Right lung (tissue), 10 donors: ENCODE measurements at places on chromosomes 7 and 10. TPM values are rescaled to one million over a fixed set of nuclear protein-coding genes. Genes with fewer than 3 reads are reported as not detected.

Gene TAC1
- not detected for polyA plus RNA-seq

Gene SEMA3A
- polyA plus RNA-seq, result 32.3 TPM

Gene ITPRID1
- polyA plus RNA-seq, result 0.04 TPM

GRCh38 chr7:87354749-87355148 lies 9.3 kb downstream of the CROT start:
- no peak for DNase-seq

GRCh38 chr7:150951521-150951920 lies 26.6 kb downstream of the KCNH2 start:
- DNase-seq, result no peak

DNA sequence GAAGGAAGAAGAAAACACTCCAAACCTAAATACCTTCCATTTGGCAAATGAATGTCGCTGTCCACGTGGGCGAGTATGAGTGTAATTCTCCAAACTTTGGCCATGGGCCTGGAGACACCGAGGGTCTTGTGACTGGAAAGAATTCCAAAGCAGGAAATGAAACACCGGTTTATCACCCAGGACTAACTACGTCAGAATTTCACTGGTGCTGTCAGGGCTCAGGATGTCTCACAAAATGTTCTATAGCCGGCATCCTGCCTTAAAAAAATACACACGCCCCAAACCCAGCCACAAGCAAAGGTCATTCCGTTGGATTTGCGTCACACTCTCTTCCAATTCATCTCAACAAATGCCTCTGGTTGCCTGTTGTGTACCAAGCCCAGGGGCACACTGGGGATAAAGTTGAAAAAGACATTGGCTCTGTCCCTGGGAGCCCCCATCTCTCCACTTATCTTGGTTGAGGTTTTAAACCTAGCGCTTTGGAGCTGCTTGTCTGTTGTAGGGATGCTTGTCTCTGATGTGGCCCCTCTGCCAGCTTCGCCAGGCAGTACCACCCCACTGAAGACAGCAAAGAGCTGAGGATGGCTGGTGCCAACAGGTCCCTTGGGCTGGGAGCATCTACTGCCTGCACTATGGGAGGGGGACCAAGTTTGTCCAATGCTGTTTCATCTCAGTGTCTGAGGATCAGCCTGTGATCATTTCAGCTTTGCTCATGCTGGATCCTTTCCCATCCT lies 31.2 kb downstream of the GSTO2 start:
- peak; percentile 62 for DNase-seq

DNA sequence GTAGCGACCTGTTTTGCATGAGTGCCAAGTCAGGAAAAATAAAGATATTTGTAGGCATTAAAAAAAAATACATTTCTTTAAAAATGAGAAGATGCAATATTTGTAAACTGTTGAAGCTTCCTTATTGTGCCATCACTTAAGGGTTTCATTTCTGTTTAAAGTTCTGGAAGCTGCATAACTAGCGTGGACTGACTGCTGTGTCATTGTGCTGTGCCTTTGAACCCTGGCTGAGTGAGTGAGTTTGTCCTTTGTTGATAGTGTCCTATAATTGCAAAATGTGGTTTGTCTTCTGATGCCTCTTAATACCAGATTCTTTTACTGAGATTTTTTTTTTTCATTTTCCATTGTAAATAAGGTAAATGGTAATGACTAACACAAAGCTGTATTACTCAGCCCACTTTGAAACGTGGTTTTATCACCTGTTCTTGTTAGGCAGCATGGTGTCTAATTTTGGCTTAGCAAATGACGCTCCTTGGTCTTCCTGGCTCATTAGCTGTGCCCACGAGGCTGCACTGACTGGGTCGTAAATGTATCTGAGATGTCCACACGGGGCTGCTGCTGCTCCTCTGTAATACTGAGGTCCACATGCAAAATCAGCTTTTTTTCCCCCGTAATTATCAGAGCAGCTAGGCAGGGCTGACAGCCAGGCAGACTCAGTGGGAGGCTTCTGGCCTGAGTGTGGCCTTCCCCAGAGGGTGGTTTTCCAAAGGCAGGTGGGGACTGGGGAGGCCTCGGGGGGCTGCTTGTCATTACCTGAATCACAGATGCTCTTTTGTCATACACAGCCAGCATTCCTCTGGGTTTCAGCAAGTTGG lies 14.8 kb downstream of the ZSCAN25 start:
- peak; percentile 13 for DNase-seq

DNA sequence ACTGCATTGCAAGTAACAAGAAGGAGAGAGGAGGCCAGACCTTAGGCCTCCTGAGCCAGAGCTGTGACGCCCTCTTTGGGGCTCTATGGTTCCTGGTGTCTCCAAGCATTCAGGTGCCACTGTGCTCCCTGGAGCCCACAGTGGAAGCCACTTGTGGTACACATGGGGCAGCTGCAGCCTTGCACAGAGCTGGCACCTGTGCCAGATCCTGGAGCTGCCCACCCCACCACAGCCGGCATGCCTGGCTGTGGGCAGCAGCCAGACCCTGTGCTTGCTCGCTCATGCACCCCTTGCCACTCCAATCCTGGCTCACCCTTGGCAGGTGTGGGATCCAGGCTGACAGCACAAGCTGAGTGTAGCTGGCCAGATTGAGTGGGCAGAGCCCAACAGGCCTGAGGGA lies 173.8 kb upstream of the SMIM30 start:
- DNase-seq, result no peak

GRCh38 chr10:126804396-126804795 lies 100.8 kb upstream of the DOCK1 start:
- no peak for DNase-seq

GRCh38 chr10:34716958-34717357 lies 98.1 kb downstream of the PARD3 start:
- DNase-seq, result no peak

- DNase-seq, result no peak
These were observed 65.1 kb downstream of the RSU1 start for GRCh38 chr10:16752099-16752498.

Gene NACAD
- polyA plus RNA-seq, result 10.5 TPM

DNA sequence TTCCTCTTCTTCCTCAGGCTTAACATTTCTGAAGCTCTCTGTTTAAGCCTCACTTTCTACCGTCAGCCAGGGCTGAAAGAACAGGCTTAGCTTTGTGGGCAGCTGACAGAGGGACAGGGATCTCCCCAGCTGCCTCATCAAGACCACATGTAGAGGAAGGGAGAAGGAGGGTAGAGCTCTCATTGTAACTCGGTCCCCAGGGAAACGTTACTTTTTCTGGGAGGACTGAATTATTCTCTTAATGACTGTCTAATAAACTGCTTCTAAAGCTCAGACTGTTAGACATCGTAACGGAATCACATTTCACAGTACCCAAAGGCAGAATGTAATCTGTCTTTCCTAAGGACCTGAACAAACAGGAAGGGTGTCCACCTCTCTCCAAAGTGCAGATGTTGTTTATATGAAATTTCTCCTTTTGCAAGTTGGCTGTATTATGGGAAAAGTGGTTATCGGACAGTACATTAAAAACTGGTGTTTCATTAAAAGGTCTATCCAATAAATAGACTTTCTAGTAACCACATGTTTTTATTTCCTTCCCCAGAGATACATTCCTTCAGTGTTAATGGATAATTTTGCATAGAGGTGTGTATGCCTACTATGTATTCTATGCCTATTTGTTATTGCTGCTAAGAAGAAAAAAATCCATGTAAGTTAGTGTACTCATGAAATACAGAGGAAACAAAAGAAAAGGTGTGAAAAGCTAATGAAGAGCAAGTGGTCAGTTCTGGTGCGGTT lies 144.2 kb downstream of the CTTNBP2 start:
- no peak for DNase-seq

- no peak for DNase-seq
These were observed 38.5 kb upstream of the AGMO start for GRCh38 chr7:15600298-15600697.

- DNase-seq, result no peak
These were observed 465.3 kb downstream of the DNAJB6 start for GRCh38 chr7:157801971-157802675.

Gene ANKRD30A
- polyA plus RNA-seq, result not detected

Gene NPSR1
- 0.09 TPM for polyA plus RNA-seq

DNA sequence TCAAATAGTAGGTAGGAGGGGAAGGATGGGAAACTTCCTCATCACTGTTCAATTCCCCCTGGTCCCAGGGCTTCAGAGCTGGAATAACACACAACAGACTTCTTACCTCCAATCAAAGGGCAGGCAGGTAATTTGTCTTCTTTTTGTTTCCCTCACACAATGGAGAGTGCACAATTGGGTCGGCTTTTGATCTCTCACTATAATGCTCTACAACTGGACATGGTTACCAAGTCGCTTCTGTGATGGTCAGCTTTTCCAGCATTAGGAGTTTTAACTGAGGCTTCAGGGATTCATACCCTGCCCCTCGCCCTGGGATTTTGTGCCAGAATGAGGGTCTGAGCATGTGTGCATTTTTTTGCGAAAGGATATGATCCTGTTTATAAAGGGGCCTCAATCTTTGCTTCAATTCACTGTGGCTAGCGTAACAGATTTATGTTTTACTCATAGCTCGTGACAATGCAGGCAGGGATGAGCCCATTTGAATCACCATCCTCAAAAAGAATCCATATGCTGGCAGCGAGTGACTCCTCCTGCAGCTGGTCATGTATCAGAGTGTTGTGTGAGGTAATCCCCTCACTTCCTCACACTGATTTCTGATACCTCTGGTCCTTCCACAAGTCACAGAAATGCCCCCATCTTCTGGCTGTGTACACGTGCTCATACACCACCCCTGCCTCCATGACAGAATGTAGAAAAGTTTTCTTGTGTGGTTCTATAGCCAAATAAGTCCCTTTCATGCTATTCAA lies 189.6 kb downstream of the CTTNBP2 start:
- no peak for DNase-seq

DNA sequence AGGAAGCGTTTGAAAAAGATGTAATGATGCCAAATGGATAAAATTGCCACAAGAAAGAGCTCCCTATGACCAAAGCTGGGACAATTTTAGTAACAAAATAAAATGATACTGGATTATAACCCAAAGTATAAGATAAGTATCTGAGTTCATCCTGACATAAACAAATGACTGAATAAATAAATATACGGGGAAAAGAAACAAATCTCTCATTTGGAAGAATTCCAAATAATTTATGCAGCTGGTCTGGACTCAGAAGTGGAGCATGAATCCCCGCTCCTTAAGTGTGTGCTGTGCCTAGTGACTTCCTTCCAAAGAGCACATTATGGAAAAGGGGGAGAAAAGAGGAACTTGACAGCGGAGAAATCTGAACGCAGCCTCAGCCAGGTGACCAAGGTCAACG lies 186.2 kb downstream of the RAMP3 start:
- no peak for DNase-seq

DNA sequence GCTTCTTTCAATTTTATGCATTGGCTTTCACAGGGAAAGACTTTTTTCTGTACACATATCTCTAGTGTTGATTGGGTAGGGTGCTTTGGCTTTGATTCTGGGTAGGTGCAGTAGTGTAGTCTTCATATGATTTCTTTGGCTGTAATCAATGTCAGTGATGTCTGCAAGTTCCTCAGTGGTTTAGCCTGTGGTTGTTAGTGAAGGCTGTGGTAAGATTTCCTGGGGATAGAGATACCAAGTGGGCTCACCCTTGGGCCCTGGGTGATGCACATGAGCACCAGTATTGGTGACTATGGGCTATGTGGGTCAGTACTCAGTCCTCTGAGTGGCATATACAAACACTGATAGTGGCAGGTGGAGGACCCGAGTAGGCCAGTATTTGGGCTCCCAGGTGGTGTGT lies 13.0 kb downstream of the GIMAP8 start:
- DNase-seq, result no peak

DNA sequence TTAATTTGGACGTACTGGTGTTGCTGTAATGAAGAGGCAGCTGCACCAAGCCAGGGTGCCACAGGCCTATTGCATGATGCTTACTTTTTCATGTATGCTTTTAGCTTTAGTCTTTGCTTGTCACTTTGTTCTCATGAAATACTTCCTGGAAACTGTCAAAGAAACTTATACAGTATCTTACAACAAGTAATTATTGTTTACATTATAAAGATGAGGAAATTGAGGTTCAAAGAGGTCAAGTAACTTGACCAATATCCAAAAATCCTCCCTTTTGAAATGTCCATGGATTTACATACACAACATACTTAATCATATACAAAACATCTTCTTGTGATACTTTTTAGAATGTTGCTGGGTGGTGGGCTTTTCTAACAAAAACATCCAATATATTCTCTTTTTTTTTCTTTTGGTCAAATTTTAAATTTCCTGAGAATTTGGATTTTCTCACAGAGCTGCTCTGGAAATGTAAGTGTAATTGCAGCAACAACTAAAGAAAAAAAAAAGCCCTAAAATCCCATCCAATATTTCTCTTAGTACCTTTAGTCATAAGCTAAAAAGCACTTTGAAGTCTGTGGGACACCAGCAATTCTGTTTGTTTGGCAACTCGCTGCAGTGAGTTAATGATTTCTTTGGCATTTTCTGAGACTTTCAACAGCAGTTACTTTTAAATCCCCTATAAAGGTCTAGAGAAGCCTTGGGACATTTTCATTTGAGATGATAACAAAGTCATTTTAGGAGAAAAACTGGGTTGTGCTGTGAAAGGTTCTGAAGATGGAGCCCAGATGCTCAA lies 500.6 kb upstream of the IGFBP3 start:
- peak; percentile 72 for DNase-seq

DNA sequence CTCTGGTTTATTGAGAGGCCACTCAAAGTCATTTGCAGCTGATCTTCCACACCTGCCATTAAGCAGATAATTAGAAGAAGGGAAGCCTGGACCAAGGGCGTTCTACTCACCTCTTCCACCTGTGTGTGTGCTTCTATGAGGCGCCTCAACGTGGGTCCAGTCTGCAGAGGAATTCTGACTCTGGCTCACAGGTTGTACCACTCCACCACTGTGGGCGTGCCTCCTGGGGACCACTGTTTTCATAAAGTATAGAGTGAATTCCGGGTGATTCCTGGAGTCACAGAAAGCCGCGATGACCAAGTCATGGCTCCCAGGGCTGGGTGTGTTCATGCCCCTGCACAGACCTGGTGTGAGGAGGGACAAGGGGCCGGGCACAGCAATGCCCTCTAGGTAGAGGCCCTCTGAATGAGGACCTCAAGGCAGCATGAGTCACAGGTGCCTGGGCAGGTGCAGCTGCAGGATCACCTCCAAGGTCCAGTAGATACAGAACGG lies 408.3 kb upstream of the MGMT start:
- DNase-seq, result no peak

Gene INA
- 0.30 TPM for polyA plus RNA-seq

Gene MEST
- polyA plus RNA-seq, result 393 TPM
